Thymus (tissue), 14 donors: ENCODE measurements at places on chromosomes 4 and X.

- no peak for DNase-seq
Measured at GRCh38 chrX:101022020-101022419, 29.9 kb downstream of the TRMT2B start.

DNA sequence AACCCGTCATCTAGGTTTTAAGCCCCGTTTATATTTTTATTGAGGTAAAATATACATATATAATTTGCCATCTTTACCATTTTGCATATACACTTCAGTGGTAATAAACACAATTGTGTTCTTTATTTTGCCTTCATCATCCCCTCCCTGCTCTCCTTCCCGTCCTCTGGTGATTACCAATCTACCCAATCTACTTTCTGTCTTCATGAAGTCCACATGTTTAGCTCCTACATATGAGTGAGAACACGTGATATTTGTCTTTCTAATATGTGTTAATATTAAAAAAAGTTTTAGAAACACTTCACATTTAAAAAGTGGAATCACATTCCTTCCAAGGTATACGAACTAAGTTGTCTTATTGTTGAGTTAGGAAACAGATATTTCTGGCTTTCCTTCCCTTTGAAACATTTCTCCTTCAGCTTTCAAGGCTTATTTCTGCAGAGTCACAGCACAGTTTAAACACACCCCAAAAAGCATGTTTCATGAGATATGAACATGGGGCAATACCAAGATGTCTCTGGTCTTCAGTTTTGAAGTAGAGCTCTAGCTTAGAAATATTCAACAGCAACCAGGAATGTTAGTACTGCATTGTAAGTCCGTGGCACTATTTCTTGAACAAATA is 35.9 kb downstream of the GYPA start:
- no peak for DNase-seq

DNA sequence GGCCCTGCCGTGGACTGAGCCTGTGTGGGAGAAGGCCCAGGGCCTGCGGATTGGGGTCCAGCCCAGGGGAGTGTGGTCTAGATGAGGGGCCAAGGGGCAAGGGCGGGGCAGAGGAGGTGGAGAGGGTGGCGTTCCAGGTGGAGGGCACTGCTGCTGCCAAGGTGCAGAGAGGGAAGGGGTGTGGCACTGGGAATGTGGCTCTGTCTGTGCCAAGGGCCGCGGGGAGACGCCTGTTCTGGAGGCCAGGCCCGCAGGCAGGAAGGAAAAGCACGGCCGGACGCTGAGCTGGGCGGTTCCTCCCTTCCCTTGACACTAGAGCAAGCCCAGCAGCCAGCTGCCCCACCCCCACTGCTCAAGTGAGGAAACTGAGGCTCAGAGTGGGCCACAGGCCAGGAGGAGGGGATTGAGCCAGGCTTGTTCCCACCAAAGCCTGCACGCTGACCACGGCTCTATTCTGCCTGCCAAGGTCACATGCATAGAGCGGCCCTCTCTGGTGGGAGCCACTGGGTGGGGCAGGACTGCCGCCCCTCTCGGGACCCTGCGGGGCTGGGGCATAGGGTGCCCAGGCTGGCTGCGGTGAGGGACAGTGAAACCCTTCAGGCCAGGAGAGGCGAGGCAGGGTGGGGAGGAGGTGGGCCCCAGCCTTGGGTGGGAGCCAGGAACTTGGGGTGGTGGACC is 13.0 kb downstream of the SH3BP2 start:
- DNase-seq: no peak

DNA sequence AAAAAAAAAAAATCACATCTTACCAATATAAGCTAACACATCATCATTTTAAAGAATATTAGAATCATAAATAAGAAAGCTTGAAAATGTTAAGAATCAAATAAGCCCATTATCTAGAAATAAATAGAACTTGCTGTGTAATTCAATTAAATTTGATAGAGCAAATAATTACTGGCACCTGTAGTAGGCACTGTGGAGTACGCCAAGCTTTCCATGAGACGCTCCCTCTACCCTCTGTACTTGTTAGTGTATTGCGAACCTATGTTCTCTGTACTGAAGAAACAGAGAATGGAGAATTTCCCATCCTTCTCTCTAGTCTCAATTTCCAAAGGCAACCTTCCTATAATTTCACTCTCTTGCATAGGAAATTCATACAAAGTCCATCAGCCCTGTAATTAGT is 61.7 kb upstream of the HAND2 start:
- DNase-seq: no peak

GRCh38 chr4:144578681-144579080 is 67.3 kb upstream of the HHIP start:
- DNase-seq: no peak

DNA sequence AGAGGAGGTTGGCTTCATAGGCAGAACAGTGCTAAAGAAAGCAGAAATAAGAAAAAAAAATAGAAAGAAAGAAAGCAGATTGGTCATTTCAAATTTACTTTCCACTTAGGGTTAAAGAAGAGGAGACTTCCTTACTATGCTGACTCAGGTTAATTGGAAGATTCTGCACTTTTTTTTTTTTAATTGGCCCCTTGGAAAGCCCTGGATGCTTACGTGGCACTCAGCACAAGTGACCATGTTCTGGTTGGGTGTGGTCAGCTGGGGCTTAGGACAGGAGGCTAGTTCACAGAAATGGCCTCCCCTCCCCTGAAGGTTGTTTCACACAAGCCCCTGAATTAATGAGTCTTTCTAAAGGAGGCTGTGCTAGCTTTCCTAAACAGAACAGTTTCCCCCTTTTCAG is 14.5 kb downstream of the MAGEA9B start:
- DNase-seq: no peak

- DNase-seq: no peak
Measured at GRCh38 chr4:17688011-17688441, 73.6 kb downstream of the MED28 start.

DNA sequence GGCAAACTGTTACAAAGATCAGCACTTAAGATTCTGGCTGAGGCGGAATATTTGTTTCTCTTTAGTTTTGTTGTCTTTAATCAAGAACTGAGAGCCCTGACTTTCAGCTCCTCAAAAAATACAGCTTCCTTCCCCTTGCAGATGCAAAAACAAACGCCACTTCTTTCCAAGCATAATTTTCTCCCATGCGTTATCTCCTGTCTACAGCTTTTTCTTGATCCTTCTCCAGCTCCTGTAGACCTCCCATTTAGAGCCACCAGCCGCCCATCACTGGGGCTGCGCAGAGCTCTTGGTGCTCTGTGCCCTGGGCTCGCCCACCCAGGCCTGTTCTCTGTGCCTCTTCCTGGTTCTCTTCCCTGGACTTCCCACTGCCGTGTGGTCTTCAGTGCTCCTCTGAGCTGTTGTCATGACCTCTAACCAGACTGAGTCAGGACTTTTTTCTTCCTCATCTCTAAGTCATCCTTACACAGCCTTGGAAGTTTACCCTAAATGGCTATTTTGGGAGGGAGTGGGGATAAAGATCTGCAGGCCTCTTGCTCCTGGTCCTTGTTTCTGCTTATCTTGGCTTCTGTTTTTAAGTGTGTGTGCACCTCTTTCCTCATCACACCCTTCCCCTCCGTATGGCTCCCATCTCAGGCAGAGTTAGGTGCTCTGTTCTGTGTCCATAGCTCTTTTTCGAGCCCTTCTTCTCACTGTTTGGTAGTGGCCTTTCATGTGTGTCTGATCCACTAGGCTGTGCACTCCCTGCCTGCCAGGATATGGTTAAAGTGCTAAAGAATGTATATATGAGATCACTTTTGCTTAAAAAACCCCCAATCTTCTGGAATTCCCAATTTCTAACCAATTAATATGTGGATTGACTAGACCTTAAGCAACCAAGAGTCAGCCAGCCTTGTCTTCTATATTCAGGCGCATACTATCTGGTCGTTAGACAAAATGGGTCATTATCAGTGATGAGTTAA is 122.5 kb downstream of the PTTG2 start:
- no peak for DNase-seq
